Activated naive CD4-positive, alpha-beta T cell (primary cell): ENCODE measurements at places on chromosomes 2 and 18.

DNA sequence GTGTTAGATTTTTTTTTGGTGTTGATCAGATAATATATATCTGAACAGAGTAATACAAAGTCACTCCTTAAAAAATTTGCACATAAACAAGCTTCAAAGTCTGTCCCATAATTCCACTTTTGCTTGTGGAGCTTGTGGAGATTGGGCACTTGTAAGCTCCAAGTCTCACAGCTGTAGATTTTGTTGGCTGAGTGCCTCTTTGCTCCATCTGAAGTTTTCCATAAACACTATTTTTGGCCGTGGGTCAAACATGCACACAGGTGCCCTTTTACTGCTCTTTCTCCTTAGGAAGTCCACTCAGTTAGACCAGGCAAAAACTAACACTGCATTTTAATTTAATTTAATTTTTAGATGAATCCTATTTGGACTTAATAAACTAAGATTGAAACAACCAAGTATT, 3.6 kb upstream of the KCNJ13 start:
- DNase-seq = no peak

DNA sequence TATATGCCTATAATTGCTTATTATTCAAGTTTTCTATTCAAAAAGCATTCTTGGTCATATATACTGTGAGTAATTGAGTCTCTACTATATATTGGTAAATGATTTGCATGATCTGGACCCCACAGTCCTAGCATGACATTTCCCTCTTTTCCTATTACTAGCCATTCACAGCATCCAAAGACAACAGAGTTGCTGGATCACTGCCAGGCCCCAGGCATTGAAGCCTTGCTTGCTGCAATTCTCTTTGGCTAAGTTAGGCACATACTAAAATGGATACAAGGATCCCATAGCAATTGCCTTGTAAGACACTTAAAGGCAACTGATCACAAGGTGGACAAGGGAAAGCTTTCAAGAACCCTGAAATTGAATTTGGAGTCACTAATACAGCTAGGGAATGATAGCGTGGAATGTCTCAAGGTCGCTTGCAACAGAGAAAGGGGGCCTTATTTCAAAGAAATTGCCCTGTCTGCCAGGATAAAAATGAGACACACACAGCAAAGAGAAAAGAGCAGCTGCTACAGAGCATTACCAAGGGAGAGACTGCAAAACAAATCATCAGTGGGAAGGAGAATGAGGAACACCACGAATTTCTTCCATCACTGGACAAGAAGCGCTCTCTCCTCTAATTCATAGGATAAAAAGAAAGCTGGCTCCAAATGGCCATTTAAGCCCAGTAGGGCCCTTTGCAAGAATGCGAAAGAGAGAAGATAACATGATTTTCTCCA, 77.1 kb upstream of the EPHA4 start:
- no peak for DNase-seq

- no peak for DNase-seq
Observed at GRCh38 chr2:218834685-218835084, 3.1 kb upstream of the PRKAG3 start.

- DNase-seq = no peak
Observed at GRCh38 chr2:95359031-95359430, 43.5 kb upstream of the FAHD2A start.

- DNase-seq = no peak
Observed at GRCh38 chr18:64620971-64621560, 472.2 kb upstream of the LINC00305 start.

DNA sequence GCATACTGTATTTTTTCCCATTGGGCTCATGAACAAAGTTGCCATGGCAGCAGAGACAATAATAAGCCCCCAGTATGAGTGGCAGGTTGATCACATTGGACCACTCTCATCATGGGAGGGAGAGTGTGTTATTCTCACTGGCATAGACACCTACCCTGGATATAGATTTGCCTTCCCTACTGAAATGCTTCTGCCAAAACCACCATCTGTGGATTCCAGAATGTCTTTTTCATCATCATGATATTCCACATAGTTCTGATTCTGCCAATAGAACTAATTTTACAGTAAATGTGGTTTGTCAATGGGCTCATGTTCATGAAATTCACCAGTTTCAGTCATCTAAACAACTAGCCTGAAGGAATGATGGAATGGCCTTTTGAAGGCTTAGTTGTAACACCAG, 18.4 kb downstream of the TMEM200C start:
- no peak for DNase-seq

DNA sequence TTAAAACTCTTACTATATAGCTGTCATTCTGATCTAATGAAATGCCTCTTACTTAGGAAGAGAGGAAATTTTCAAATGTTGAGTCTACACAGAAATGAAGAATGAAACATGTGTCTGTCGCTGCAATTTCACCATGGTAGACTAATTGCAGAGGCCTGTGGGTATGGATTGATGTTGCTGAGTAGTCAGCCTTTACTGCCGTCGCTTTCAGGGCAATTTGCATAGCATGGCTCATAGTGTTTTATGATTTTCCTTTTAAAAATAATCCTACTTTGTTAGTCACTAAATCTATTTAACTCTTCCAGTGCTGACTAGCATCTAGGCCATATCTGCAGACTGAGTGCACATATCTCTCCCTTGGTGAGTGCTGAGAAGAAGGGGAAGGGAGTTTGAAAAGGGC, 819.2 kb downstream of the SATB2 start:
- no peak for DNase-seq

- no peak for DNase-seq
Observed at GRCh38 chr18:79902640-79903039, 48.8 kb downstream of the SLC66A2 start.

GRCh38 chr2:47360927-47361326, 42.0 kb upstream of the MSH2 start:
- DNase-seq = no peak

DNA sequence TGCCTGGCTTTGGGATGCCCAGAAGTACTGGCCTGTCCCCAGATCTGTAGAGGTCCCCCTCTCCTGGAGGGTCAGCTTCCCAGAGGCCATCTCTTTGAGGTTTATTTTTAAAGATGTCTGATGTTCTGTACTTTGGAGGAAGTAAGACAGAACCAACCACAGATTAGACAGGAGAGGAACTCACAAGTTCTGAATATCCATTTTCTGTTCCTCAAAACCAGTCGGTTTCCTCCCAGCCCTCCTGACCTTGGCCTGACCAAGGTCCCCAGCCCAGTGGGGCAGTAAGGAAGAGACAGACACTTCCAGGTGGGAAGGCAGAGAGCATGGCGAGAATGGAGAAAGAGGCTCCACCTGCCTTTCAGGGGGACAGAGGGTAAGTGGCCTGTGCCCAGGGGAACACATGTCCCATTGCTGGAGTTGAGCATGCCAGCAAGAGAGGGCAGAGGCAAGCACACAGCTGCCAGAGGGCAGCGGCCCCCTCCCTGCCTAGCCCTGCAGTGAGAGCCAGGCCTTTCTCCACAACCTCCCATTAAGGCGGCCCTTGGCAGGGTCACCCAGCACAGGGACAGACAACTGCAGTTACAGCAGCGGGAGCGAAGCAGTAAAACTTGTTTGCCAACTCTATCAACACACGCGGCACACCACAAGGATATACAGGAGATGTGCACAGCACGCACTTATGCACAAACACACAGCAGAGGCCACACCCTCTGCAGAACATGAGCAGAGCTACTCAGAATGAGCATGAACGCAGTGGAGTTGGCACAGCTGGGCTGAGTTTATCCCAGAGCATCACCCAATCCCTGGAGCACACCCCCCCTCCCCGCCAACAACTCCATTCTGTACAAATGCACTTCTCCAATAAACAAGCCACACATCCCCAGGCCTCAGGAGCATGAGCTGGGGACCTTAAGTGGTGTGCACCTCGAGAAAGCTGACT, 18.5 kb upstream of the SEMA4C start:
- DNase-seq = no peak

GRCh38 chr2:16613539-16614011, 52.1 kb downstream of the CYRIA start:
- DNase-seq = no peak

- DNase-seq = no peak
Observed at GRCh38 chr2:12381543-12382325, 335.0 kb upstream of the TRIB2 start.

- DNase-seq = no peak
Observed at GRCh38 chr2:201858281-201859184, 52.2 kb downstream of the CDK15 start.

GRCh38 chr2:12080360-12080759, 333.9 kb downstream of the LPIN1 start:
- no peak for DNase-seq

GRCh38 chr2:62370321-62371250, 135.4 kb downstream of the TMEM17 start:
- DNase-seq = no peak

DNA sequence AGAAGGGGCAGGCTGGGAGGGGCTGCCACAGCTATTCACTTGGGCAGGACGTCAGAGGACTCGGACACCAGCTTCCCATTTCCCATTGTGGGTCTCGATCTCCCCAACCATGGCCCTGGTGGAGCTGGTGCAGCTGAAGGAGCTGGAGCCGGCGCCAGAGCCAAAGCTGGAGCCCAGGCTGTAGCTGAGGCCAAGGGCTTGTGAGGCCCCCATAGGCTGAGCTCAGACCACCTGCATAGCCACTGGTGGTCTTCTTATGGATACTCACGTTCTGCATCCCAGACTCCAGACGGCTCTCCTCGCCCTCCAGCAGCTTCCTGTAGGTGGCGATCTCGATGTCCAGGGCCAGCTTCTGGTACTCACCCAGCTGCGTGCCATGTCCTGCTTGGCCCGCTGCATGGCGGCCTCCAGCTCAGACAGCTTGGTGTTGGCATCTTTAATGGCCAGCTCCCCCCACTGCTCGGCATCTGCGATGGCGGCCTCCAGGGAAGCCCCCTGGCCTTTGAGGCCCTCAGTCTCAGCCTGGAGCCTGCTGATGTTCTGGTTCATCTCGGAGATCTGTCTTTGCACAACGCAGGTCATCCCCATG, 6.0 kb upstream of the CDK5R2 start:
- DNase-seq = no peak

DNA sequence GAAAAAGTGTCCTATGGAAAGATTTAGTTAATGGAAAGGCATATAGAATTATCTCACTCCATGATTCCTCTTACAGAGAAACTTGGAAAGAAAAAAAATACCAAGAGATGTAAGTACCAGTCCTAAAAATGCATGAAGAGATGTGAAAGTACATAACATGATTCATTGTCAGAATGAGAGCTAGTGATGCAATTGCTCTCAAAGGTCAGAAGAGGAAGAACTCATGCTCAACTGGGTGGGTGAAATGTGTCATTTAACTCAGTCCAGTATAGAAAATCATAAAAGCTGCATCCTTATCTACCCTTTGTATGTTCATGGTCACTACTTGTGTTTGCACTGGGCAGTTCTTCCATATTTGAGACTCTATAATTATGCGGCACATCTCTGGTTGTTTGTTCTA, 300.0 kb upstream of the PIK3C3 start:
- DNase-seq = no peak

- no peak for DNase-seq
Observed at GRCh38 chr2:223897669-223898330, 47.3 kb downstream of the WDFY1 start.

DNA sequence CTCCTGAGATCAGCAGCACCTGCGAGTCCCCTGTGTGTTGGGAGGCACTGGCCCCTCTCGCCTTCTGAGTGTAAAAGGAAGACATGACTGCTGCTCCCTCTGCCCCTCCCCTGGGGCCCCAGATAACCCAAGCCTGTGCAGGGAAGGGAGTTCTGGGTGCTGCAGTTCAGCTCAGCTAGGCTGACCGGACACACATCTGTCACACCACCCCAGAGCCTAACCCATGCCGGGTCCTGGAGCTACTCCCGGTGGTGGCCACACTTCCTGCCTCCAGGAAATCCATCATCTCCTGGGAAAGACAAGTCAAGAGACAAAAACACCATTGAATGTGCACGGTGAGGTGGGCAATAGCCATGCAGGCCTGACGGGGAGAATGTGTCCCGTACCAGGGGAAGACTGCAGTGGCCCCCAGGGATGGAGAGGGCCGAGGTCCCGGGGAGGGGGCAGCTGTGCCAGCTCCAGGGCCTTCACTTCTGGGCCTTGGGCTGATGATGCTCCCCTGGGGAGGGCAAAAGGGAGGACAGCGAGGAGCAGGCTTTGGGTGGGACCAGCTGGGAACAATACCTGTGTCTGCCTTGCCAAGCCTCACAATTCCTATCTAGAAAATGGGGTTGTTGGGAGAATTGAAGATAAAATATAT, 210.6 kb downstream of the TFCP2L1 start:
- DNase-seq = no peak

GRCh38 chr2:37085731-37086147, 1.4 kb downstream of the GPATCH11 start:
- no peak for DNase-seq

- DNase-seq = no peak
Observed at GRCh38 chr18:4765401-4765800, 310.3 kb upstream of the DLGAP1 start.

- no peak for DNase-seq
Observed at GRCh38 chr2:175234650-175235049, 53.1 kb upstream of the ATP5MC3 start.

GRCh38 chr2:132691556-132691955, 21.6 kb upstream of the LYPD1 start:
- DNase-seq = no peak

GRCh38 chr2:39954346-39954745, 175.3 kb upstream of the THUMPD2 start:
- DNase-seq = no peak

DNA sequence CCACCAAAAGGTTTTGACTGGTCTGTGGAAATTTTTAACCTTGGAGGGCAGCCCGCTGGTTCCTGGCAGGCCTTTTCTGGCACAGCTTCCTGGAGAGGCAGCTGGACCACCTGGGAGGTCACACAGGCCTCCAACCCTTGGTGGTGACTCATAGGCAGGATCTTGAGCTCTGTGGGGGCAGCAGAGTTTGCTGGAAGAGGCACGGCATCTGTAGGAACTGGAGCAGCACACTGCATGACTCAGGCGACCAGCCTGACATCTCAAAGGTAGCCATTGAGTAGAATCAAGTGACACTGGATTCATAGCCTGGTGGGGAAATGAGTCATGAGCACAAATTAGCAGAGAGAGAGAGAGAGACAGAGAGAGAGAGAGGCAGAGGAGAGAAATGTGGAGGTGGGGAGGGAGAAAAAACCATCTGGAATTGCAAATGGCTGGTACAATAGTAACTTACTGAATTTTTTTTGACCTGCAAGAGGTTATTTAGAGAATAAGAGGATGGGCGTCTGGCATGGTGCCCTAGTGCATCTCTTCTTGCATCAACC, 57.4 kb downstream of the TRPM8 start:
- no peak for DNase-seq

DNA sequence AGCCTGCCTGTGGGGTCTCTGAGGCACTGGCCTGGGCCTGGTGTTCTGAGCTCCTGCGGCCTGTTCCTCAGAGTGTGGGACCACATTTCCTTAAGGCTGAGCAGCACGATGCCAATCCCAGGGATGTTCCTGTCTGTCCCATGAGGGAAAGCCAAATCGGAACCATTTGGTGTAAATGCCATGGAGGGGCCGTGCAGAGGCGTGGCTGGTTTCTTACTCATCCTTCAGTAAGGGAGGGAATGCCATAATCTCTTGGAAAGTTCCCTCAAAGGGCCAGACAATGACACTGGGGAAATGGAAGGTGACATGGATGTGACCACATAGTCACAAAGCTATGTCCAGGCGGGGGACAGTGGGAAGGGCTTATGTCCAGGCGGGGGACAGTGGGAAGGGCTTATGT, 14.4 kb upstream of the PTMA start:
- no peak for DNase-seq

- no peak for DNase-seq
Observed at GRCh38 chr2:27042985-27043634, 8.4 kb upstream of the AGBL5 start.
